ENCODE measurements at places on chromosomes 11 and 22.
A peak's percentile ranks its signal among the peaks of the same experiment; 100 is the strongest.

DNA sequence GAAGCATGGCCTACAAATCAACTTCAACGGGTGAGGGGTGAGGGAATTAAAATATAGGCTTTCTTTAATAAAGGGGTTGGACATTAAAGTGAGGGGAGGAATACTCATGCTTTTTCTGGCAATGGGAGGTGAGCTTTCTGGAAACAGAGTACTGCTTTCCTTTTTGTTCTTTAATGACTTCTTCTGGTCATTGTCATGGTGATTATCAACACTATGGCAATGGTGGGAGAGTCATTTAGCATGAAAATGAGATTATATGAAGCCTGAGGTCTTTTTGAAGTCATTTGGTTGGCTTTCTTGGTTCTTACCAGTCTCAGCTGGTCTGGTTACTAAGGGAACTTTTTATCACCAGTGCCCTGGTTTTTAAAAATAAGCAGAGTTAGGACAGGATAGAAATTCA is 475.8 kb upstream of the LRRC4C start:
- DNase-seq, result no peak

DNA sequence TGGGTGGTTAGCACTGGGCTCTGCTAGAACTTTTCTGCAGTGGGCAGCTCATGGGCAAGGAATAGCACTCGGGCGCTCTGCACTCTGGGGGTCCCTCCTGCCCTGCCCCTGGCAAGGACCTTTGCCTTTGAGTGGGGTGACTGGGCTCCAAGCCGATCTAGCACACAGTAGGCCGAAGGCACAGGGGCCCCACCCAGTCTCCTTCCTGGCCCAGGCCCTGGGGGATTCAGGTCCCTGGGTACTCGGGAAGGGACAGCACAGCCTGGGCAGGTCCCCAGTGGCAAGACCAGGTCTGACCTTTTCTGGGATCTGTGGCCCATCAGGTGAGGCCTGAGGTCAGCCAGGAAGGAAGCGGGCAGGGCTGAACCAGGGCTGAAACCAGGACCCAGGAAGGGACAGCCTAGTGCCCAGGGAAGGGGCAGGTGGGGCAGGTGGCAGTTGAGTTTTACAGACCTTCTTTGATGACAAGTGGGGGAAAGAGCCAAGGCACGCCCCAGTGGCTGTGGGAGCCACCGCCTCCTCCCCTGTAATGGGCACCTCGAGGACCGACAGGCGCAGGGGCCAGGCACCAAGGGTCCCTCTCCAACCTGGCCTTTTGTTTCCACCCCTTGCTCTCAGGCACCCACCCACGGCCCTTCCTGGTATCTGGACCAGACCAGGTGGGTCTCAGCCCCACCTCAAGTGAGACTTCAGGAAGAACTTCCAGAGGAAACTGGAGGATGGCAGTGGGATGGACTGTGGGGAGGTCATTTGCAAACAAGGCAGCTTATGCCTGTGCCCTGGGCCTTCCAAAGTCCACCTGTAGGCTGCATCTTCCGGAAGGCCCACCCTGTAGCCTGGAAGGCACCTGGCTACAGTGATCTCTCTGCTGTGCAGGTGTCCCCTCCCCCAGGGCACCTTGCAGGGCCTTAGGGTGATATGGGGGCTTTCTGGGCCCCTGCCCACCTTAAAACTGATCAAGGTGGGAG is 883 bp upstream of the AIFM3 start:
- DNase-seq, result no peak

- no peak for DNase-seq
Observed at GRCh38 chr11:93623179-93623578, 38.3 kb upstream of the CEP295 start.

GRCh38 chr22:41998361-41999261 is at the start of gene WBP2NL:
TSS of gene WBP2NL (plus strand) at chr22:41998788. CDS start at chr22:41998819, 31 bp downstream.
- peak; percentile 90 for DNase-seq

DNA sequence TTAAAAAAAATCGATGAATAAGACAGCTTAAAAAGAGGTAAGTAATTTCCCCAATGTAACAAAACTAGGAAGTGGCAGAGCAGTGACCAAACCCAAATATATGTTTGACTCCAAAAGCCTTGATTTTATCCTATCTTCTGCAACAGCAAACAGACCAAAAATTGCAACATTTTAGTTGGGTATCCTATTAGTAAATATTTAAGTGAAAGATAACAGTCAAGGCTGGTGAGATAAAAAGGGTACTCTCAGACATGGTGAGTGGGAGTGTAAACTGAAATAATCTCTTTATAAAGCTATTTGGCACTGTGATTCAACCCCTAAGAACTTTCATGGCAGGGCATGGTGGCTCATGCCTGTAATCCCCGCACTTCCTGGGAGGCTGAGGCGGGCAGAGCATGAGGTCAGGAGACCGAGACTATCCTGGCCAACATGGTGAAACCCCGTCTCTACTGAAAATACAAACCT is 1.9 kb upstream of the RDX start:
- no peak for DNase-seq
